ENCODE measurements at places on chromosomes 12 and 14. TPM values are rescaled to one million over a fixed set of nuclear protein-coding genes. Genes with fewer than 3 reads are reported as not detected.

Gene ERP27
- 0.10 TPM for total RNA-seq

Gene C12orf50
- total RNA-seq: not detected

Gene SIX6
- total RNA-seq: not detected

Gene CLEC9A
- total RNA-seq: not detected

Gene HCFC2
- total RNA-seq: 10.7 TPM

Gene PTPRO
- 0.72 TPM for total RNA-seq

Gene NKX2-1
- not detected for total RNA-seq

Gene MEG3
- not detected for total RNA-seq

Gene KRT77
- not detected for total RNA-seq

Gene C12orf42
- not detected for total RNA-seq

Gene TAS2R9
- total RNA-seq: not detected

Gene LYZ
- 0.10 TPM for total RNA-seq

Gene POTEM
- total RNA-seq: 0.68 TPM

Gene CD27
- not detected for total RNA-seq

Gene LRRC10
- not detected for total RNA-seq

Gene SP7
- total RNA-seq: not detected

Gene CMA1
- total RNA-seq: not detected
